Dermis microvascular lymphatic vessel endothelial cell (primary cell): ENCODE measurements at places on chromosomes 11 and 22.

- no peak for DNase-seq
Measured at GRCh38 chr11:120540744-120541465, 29.4 kb downstream of the GRIK4 start.

DNA sequence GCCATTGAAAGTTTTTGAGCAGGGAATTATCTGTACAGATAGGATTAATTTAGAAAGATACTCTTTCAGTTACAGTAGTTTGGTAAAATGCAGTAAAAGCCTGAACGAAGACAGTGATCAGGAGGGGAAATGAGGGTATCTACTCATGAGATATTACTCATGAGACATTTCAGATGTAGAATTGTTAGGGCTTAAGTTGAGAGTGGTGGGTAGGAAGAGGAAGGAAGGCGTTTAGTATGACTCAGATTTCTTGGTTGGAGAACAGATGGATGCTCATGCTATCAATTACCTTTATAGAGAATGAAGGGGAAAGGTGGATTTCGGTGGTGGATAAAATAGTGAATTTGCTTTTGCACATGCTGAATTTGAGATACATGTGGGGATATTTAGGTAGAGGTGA is 15.8 kb downstream of the CCDC81 start:
- DNase-seq: peak; percentile 31

DNA sequence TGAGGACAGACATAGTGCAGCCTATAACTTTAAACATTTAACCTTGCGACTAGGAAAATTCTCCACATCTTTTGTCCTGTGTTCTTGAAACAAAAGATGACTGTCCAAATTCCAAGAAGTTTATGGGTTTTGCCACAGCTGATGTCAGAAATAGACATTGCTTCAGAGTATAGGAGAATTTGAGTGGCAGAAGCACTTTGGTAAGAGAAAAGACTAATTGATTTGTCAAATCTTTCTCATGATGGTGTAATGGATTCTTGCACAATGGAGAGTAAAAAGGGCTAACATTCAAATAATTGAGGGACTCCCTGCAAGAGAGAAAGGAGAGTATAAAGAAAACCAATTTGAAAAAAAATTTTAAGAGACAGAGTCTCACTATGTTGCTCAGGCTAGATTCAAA is 25.3 kb downstream of the C11orf58 start:
- no peak for DNase-seq

DNA sequence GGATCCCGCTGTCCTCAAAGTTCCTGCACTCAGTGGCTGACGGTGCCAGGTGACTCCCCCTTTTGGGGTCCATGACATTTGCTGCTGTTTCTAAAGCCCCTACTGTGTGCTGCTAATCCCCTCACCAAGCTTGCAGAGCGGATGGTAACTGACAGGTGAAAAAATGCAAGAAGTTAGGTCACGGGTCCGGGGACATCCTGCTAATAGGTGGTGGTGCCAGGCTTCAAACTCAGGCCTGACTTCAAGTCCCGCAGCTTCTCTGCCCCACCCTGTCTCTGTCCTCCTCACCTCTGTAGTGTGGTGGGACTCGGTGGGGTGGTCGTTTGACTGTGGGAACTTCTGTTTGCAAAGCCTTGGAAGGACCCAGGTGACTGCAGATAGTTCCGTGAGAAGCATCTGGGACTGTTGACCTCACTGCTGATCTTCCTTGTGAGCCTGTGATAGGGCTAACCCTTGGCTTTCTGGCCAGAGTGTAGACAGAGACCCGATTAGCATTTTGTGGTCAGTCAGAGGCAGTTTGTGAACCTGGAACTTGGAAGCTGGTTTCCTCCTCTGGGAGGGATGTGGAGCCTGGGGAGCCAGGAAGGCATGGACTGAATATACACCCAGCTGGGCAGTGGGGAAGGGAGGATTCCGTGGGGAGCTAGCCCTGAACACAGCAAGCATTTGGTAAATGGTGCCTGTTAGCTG is 115.4 kb upstream of the OR4B1 start:
- no peak for DNase-seq

GRCh38 chr22:39288135-39288898 is 31.1 kb downstream of the RPL3 start:
- no peak for DNase-seq

- DNase-seq: no peak
Measured at GRCh38 chr11:70771099-70771885, 373.0 kb downstream of the CTTN start.

DNA sequence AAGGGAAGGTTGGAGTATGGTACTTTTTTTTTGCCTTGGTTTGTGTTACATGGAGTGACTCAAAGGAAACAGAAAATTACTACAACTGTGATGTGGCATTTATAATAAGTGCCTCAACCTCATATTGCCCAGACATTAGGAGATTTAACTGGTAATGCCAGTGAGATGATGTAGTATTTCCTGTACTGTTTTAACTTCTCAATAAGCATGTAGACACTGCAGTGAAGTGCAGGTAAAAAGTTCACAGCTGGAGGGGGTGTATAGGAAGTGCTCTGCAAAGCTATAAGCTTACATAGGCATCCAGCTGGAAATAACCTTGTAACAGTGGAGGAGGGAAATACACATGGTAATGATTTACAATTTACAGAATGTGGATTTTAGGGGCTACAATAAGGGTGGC is 138.2 kb upstream of the MTMR2 start:
- DNase-seq: peak; percentile 68

DNA sequence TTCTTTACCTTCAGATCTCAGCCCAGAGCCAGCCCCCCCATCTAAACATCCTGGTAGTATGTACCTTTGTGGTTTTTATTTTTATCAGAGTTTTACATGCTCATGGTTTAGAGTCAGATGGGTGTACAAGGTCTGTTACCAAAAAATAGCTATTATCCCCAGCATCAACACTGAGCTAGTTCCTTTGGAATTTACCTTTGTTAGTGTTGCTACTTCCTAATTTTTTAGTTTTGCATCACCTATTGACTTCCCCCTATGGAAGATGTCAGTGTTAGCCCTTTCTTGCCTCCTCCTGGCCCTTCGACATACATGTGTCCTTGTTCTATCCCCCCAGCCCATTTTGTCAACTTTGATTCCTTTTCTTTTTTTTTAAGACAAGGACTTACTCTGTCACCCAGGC is 7.4 kb downstream of the UPB1 start:
- DNase-seq: no peak

DNA sequence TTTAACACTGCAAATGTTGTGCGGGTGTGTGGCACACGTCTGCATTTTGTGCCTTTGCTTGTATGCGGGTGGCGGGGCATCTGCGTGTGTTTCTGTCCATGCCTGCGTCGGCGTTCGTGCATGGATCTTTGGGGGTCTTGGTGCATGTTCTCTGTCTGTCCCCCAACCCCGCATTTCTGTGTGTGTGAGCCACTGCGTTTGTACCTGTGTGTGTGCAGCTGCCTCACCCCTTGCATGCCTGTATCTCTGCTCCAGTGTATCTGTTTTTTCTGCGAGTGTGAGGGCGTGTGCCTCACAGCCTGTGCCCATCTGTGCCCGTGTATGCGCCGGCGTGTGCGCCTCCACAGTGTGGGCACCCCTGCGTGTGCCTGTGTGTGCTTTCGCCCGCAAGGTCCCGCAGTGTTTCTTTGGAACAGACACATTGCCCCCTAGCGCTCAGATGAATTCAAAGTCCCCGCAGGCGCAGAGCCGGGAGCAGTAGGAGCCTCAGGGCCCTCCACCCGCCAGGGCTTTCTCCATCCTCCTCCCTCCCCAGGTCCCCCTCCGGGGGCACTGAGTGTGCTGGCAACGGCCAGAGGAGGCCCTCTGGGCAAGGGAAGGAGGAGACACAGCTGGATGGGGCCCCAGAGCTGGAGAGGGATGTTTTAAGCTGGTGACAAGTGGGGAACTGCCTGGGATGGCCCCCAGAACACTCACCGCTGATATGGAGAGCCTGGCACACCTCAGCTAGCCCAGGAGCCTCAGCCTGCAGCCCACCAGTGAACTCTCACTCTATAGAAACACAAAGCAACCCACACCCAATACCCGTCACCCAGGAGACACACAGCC is 3.1 kb upstream of the MN1 start:
- peak; percentile 73 for DNase-seq

GRCh38 chr11:75558939-75559843 is 2.9 kb upstream of the SERPINH1 start:
- peak; percentile 34 for DNase-seq

- no peak for DNase-seq
Measured at GRCh38 chr22:26124991-26125725, 44.1 kb upstream of the SEZ6L start.
